ENCODE measurements at places on chromosomes 3 and 15.

DNA sequence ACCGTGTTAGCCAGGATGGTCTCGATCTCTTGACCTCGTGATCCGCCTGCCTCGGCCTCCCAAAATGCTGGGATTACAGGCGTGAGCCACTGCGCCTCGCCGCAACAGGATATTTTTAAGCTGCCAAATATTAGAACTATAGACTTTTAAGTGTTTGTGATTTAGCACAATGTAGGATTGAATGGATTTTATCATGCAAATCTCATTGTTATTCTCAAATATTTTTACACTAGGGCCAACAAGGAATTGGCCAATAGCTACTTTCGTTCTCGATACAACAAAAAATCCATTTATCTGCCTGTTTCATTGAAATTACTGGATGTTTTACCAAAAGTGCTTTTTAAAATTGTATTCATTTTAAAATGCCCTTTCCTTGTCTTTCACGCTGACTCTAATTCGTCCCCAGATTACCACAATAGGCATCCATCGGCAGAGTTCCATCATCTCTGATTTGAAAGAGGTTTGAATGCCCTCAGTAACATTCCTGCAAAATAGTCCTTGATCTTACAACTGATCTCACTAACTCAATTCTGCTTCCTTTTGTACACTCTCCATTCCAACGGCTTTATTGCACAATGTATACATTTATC, 99.6 kb upstream of the ROBO2 start:
- no peak for DNase-seq

DNA sequence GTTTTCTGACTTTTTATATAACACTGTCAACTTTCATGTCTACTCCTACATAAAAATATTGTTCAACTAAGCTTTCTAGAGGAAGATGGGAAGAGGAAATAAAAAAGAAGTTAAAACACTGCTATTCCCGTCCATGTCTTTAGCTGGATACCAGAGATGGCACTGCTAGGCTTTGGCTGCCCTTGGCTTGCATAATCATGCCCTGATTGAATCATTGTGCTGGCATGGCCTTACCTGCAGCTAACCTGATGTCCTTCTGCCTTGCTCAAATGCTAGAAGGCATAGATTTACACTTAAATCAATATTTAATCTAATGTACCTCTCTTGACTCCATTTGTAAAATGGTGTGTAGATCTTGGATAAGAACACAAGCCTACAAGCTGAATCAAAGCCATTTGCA, 539.7 kb upstream of the IL12A start:
- DNase-seq = no peak

DNA sequence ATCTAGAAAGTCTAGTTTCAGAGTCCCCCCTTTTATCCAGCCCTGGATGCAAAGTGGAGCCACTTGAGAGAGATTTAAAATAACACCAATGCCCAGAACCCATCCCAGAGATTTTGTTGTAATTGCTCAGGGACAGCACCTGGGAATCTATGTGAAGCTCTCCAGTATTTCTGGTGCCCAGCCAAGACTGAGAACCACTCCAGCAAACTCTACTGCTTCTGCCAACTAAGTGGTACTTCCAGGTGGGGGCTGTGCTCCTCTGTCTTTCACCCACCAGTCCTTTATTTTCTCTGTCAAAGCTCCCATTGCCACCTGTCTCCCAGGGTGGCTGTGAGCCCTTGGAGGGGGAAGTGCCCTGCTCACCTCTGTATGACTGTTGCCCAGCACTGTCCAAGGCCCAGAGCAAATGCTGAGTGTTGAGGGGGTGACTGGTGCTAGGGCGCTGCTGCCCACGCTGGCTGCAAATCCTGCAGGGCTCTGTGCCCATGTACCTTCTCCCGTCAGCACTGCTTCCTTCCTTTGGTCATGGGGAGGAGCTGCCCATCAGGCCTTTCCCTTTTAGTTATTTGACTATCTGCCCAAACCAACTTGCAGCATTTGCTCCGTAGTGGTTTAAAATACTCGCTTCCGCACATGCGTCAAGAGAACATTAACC, 9.4 kb downstream of the CLSTN2 start:
- DNase-seq = no peak

GRCh38 chr3:17759901-17760300, 17.5 kb upstream of the TBC1D5 start:
- no peak for DNase-seq

GRCh38 chr3:12536423-12536822, 8.9 kb downstream of the MKRN2OS start:
- DNase-seq = no peak

DNA sequence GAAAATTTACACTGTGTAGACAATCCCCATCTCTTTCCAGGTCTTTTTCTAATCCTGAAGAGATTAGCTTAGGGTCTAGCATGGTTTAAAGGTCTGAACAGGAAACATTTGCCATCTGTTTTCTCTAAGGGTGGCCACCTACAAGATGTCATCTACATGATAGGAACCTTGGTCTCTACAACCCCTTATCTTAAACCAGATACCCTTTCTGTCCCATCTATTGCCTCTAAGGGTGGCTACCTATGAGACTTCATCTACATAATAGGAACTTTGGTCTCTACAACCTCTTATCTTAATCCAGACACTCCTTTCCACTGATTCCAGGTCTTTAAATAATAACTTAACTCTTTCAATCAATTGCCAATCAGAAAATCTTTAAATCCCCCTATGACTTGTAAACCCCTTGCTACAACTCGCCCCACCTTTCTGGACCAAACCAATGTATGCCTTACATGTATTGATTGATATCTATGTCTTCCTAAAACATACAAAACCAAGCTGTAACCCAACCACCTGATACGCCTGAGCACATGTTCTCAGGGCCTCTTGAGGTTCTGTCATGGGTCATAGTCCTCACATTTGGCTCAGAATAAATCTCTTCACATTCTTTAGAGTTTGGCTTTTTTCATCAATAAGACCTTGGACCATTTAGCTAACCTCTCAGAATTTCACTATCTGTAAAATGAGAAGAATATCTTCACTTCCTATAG, 605.0 kb downstream of the TUSC7 start:
- no peak for DNase-seq

- no peak for DNase-seq
Measured at GRCh38 chr3:135038186-135038585, 243.1 kb downstream of the EPHB1 start.

GRCh38 chr3:183158113-183158512, 4.4 kb downstream of the LAMP3 start:
- no peak for DNase-seq

- DNase-seq = no peak
Measured at GRCh38 chr3:17479681-17480405, 262.6 kb downstream of the TBC1D5 start.

GRCh38 chr3:183490653-183491052, 62.2 kb upstream of the MCF2L2 start:
- DNase-seq = no peak

- DNase-seq = no peak
Measured at GRCh38 chr3:171428892-171429291, 31.3 kb downstream of the TNIK start.

DNA sequence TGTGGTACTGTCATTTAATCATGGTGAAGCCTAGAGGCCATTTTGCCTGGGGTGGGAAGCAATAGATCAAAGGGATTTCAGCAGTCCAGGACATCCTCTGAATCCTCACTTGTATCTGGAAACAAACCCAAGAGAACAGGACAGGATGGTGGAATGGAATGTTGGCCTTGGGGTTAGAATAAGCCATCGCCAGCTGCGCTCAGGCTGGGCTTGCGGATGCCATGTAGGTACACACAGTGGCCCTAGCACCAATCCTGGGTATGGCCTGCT, 76.5 kb upstream of the ALDH1A3 start:
- DNase-seq = no peak

Measured in stimulated activated CD4-positive, alpha-beta T cell treated with anti-CD3 and anti-CD28 coated beads, Interleukin-1b, Interleukin-23, amount 100 ng/mL, for 24 hours (primary cell).